ENCODE measurements at places on chromosomes 13 and 19.

DNA sequence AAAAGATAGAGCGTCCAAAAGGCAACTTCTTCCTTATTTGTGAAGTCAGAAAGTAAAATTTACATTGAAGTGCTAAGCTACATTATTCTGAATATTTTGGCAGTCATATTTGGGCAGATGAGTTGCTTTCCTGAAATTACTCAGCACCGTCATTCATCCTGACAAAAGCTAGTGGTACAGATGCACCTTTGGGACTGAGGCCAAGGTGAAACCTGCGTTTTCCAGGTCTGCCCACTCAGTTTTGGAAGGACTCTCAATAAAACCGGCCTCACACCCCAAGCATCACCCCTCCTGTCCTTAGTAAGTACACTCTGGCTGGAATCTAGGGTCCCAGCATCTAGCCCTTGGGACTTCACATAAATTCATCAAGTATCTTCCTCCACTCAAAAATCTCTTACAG, 187.5 kb downstream of the TM9SF2 start:
- DNase-seq = no peak

- DNase-seq = no peak
Measured at GRCh38 chr19:22052644-22053013, 345 bp downstream of the ZNF257 start.

- no peak for DNase-seq
Measured at GRCh38 chr13:36193151-36193855, 21.1 kb downstream of the SOHLH2 start.

GRCh38 chr19:390386-391206, 18.4 kb downstream of the C2CD4C start:
- no peak for DNase-seq

DNA sequence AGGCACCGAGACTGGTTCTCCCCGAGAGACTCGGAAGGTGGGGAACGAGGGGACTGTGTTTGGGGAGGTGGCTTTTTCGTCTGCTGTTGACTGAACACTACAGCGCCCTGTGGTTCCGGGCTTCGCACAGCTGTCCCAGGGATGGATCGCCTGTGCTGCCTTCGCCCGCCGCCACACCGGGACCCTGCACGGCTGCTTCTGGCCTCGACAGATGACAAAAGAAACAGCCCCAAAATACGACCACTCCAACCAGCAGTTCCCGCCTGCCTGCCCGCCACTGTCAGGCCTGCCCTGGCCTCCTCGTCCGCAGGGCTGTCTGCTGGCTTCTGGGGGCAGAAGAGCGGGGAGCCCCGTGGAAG, 13.3 kb upstream of the GNA15 start:
- no peak for DNase-seq

DNA sequence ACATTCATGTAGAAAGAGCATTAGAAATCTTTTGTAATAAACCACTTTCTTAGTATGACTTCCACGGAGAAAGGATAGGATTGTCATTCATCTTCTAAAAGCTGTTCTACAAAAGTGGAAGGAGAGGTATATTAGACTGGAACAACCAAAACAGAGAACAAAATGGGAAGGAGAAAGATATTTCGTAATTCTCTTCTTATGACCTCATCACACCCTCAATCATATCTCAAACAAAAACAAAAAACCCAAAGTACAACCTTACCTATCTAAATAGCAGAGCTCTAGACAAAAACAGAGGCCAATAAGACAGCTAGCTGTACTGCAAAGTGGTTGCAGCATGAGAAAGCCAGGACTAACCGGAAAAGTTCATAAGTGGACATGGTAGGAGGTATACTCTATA, 46.3 kb downstream of the DACH1 start:
- no peak for DNase-seq

- DNase-seq = no peak
Measured at GRCh38 chr19:3683405-3684053, 16.7 kb downstream of the PIP5K1C start.

GRCh38 chr13:91086936-91087716, 260.4 kb upstream of the MIR17HG start:
- DNase-seq = no peak

DNA sequence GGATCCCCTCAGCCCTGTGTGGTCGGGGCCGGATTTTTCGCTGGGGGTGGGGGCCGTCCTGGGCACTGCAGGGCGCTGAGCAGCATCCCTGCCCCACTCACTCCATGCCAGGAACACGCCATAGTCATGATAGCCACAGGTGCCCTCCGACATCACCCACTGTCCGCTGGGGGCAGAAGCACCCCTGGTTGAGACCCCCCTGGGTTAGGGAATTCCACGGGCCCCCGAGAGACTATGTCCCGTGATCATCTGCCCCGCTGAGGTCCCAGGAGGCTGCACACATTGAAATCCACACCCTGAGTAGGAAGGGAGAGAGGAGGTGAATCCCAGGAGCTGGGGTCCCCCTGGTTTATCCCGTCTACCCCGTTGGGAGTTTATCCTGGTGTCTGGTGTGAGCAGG, 16.2 kb downstream of the NCLN start:
- no peak for DNase-seq

GRCh38 chr13:74077792-74078191, 56.4 kb downstream of the KLF12 start:
- no peak for DNase-seq

DNA sequence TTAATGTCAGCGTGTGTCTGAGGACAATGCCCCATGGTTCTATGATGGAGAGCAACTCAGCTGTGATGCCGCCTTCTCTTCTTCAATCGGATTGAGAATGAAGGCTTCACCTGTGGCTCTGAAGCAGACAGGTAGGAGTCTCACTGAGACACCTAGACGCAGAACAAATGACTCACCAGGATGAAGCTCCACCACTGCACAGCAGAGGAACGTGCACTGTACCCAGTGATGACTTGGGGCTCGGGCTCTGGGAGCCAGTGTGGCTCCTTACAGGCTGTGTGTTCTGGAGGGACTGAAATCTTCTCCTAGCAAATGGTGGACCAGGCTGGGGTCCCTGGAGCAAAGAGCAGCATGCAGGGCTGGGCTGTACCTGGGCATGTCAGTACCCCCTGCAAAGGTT, 44.0 kb downstream of the CCDC70 start:
- no peak for DNase-seq

GRCh38 chr13:23021906-23022305, 158.9 kb upstream of the SGCG start:
- DNase-seq = no peak

- DNase-seq = no peak
Measured at GRCh38 chr19:44817725-44818465, 9.0 kb downstream of the BCAM start.

- DNase-seq = no peak
Measured at GRCh38 chr13:110354715-110355473, 47.8 kb downstream of the COL4A2 start.

GRCh38 chr19:14474827-14475226, 327 bp downstream of the PTGER1 start:
- DNase-seq = no peak

GRCh38 chr19:13398780-13399726, 107.2 kb downstream of the CACNA1A start:
- peak; percentile 65 for DNase-seq

- no peak for DNase-seq
Measured at GRCh38 chr19:2239771-2240770, 3.4 kb downstream of the SF3A2 start.

- DNase-seq = no peak
Measured at GRCh38 chr19:12984683-12985048, 10.6 kb upstream of the NFIX start.

- DNase-seq = no peak
Measured at GRCh38 chr13:99277629-99278028, 19.4 kb upstream of the GPR18 start.

DNA sequence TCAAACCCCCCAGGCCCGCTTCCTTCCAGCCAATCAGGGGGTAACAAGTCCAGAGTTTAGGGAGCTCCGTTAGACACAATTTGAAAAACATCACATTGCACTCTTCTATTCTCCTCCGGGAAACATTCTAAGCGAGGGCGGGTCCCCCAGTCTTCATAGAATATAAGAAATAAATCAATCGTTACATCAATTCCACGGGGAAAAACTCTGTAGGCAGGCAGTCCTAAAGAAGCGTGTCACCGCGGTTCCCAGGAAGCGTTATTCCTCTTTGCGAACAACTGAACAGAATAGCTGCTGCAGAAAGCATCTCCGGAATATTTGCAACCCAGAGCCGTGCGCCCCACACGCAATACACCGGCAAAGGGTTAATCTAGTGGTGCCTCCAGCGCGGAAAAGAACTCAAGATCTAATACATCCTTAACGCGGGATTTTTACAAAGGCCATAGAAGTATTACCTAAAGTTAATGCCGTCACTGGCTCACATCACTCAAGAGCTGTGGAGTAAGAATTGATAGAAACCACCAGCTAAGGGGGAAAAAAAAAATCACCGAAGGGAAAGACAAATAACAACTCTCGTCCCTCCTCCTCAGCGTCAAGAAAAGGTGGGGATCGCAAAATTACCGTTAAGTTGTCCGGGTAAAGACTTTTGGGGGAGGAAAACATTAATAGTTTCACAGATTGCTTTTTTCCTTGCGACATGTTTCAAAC, 65.1 kb downstream of the KCNRG start:
- DNase-seq = no peak

GRCh38 chr19:19403373-19403901, 2.0 kb upstream of the GATAD2A start:
- peak; percentile 58 for DNase-seq

DNA sequence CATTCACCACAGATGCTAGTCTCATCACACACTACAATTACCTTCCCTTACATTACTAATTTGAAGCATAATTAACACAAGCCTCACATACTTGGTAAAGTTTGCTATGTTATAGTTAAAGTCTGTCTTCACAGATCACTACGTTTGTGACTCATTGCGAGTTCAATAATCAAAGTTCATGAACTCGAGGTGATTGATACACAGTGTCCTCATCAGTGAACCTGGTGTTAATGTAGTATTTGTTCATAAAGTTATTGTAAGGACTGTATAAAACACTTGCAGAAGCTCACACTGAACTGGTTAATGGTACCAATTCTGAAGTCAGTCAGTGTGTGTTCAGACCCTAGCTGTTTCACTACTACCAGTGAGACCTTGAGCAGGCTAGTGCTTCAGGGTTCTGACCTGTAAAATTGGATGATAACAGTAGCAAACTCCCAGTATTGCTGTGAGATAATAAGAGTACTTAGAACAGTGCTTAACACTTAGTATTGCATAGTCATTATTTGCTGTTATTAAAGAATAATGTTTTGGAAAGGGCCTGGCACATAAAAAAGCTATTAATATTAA, 313.3 kb downstream of the LIG4 start:
- DNase-seq = no peak

DNA sequence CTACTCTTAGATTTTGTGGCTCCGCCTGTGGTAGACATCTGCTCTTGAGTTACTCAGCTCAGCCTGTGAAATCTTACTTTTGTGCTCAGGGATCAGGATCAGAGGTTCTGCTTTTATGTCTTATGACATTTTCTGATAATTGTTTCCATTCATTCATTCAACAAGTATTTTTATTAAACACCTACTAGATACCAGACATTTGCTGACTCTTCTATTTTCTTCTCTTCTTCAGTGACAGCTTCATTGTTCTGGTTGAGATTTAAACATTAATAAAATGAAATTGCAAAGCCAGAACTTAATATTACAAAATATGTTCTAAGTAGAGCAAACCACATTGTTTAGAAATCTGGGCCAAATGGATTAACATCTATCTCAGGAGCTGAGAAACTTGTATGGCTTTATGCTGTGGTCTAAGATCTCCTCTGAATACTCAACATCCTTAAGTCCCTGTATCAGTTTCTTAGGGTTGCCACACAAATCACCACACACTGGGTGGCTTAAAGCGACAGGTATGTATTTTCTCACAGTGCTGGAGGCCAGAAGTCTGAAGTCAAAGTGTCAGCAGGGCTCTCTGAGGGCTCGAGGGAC, 15.8 kb upstream of the MICU2 start:
- no peak for DNase-seq

DNA sequence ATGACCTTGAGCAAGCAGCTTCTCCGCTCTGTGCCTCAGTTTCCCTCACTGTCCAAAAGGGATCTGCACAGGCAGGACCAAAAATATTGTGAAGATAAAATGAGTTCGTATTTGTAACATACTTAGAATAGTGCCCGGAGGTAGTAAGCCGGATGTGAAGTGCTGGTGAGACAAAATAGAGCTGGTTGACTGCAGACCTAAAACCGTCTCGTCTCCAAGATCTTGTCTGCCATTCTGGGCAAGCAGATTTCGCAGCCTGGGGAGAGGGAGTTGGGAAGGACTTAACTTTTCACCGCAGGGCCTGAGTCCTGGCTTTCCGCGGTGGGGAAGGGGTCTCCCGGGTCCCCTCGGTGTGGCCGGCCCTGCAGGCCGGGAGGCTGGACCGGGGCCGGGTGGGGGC, 8.2 kb upstream of the BBC3 start:
- DNase-seq = no peak

GRCh38 chr19:55308281-55308680, 16.9 kb downstream of the TMEM150B start:
- DNase-seq = no peak

DNA sequence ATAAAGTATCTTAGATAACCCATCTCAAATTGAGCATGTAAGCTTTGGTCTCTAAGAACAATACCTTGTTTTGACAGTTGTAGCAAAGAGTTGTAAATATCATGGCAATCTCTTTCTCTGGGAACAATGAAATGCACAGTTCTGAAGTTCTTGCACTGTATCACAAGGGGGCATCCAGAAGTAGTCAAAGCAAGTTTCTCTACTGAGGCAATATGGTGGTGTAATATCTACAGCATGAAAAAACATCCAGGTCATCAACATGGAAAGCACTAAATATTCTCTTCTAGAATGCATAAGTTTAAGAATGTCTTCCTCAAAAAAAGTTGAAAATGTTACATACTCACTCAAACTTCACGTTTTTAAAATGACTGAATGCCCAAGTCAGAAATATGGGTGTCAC, 19.6 kb downstream of the MTMR6 start:
- no peak for DNase-seq

GRCh38 chr13:99380921-99381645, 73.9 kb upstream of the GPR183 start:
- DNase-seq = no peak

GRCh38 chr13:84430015-84430414, 547.7 kb upstream of the SLITRK1 start:
- DNase-seq = peak; percentile 6

GRCh38 chr19:56917529-56917928, 77.0 kb upstream of the PEG3 start:
- no peak for DNase-seq

GRCh38 chr19:45889210-45889885, 3.4 kb upstream of the IRF2BP1 start:
- DNase-seq = no peak

- no peak for DNase-seq
Measured at GRCh38 chr19:44553478-44554171, 24.1 kb upstream of the CEACAM20 start.

DNA sequence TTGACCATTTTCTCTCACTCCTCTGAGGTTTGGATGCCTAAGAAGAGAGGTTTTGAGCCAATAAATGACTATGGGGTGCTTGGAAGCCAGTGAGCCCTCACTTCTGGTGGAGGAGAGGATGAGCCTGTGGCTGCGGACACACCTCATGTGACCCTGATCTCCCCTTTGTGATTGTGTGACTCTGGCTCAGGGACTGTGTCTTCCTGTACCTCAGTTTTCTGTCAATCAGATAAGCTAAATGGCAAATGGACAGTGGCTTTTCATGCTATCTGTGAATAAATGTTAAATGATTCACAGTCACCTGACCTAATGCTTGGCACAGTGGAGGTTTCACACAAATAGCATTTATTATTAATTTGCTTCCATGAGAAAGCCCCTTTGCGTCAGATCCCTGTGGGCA, 2.7 kb downstream of the PSG8 start:
- DNase-seq = no peak

- no peak for DNase-seq
Measured at GRCh38 chr13:79455331-79455730, 25.6 kb upstream of the NDFIP2 start.

Data from HTR-8/SVneo (cell line).